Motor neuron (in vitro differentiated cells): ENCODE measurements at places on chromosomes 1 and 21.
A peak's percentile ranks its signal among the peaks of the same experiment; 100 is the strongest.

- ATAC-seq: peak; percentile 63
Observed at GRCh38 chr1:12067900-12068821, 5.1 kb downstream of the TNFRSF8 start.

DNA sequence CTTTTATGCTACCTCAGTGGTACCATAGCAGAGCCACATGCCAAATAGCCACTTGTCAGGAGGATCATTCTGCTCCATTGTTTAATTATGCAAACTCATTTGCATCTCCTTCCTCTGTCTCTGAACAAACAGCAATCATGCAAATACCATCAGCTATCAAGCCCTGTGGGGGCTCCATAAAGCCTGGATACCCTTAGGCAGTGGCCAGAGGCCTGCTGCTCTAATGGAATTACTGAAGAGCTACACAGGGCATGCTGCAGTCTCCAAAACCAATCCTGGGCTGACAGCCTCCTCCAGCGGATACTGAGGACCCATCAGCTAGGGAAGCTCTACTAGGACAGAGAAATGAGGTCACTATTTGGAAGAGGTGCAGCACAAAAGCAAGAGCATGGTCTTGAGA lies 376.3 kb downstream of the KCNH1 start:
- no peak for ATAC-seq

- ATAC-seq: no peak
Observed at GRCh38 chr1:204302769-204303168, 57.0 kb downstream of the PLEKHA6 start.

DNA sequence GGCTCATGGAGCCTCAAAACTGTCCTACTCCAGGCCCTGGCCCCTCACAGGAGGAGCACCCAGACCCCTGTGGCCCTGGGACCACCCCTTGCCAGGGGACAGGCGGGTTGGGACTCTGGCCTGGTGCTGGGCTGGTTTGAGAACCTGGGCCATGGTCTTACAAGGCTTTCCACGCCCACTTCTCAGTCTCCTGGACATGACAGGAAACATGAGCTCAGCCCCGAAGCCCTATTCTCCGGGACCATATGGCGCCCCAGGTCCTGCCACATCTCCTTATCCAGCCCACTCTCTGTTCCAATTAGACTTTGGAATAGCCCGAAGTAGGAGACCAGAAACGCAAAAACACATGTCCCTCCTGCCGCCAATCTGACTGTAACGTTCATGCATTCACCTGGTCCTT lies 47.9 kb downstream of the KCNAB2 start:
- ATAC-seq: no peak

- ATAC-seq: no peak
Observed at GRCh38 chr1:247293047-247293446, 37.2 kb downstream of the VN1R5 start.

DNA sequence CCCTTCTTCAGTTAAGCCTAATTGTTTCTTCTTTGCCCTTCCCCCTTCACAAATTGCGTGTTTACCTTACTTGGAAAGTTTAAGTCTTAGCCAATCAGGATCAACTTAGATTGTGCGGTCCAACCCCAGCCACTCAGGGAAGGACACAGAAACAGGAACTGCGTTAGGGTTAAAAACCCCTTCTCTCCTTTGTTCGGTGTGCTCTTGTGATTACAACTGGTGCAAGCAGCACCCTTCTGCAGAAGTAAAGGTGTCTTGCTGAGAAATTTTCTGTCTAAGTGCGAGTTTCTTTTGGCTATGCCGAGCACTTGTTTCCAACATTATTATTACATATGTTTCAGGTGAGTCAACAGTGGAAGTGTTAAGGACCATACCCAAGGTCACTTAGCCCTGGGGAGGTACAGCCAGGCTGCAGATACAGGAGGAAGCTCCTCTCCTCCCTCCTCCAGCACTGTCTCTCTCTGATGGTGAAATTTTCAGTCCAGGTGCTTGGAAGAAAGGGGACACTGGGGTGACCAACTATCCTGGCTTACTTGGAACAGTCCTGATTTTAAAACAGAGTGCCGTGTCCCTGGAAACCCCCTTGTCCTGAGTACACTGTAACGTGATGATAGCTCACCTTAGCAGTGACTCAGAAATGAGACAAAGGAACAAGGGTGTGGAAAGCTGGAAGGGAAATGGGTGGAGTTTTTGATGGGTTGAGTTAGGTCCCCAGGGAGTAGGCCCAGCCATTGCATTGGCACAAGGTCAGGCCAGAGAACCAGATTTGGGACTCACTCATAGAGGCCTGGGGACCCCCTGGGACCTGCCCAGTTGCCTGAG lies 68.7 kb upstream of the KLHDC7A start:
- ATAC-seq: no peak

DNA sequence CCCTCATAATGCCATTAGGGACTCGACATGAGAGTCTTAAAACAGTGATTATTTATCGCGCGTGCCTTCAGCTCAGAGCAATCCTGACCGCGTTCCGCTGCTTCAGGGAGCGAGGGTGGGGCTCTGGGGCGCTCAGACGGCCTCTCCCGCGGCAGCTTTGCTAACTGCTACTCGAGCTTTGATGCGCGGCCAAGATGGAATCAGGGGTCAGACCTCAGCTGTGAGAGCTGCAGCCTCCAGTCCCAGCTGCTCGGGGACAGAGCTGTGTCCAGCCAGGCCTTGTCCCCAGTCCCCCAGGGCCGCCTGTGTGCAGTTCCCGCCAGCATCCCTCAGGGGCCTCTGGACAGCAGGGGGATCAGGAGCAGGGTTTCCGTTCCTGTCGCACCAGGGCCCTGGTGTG lies 104.6 kb upstream of the TTC34 start:
- ATAC-seq: no peak

GRCh38 chr1:2468041-2468472 lies 8.0 kb upstream of the PLCH2 start:
- peak; percentile 64 for ATAC-seq

GRCh38 chr1:84374991-84375696 lies 23.1 kb upstream of the DNASE2B start:
- ATAC-seq: no peak

DNA sequence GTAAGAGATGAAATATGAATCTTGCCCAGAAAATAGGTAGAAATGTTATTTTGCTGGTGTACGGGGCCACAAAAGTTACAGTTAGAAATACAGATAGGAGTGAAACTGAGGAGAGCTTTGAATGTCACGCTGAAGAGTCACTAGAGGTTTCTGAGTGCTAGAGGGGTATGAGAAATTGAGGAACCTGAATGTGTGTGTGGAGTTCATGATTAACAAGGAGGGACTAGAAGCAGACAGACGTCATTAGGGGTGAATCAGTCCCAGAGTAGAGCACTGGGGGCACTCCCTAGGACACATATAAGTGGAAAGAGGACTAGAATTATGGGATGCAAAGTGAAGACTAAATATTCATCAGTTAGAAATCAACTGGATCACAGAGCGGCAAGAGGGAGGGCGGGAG lies 188.9 kb upstream of the MAP1LC3C start:
- no peak for ATAC-seq

GRCh38 chr1:218537122-218537913 lies 192.2 kb downstream of the TGFB2 start:
- ATAC-seq: peak; percentile 94

DNA sequence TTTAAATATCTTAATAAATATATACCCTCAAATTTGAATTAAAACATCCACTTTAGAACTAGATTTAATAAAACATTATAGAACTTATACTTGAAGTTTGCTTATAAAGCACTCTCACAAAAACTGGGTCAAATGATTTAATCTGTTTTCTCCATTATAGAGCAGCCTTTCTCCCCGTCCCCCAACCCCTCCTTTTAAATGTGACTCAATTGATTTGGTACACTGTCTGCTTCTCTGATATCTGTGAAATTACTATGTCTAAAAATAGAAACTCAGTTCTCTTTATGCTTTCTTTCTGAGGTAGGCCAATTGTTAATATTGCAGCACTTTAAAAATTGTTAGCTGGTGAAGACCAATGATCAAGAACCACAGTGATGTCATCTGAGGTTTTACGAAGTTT lies 6.9 kb upstream of the ZBTB21 start:
- ATAC-seq: no peak

- no peak for ATAC-seq
Observed at GRCh38 chr21:41090981-41091380, 77.0 kb upstream of the BACE2 start.

DNA sequence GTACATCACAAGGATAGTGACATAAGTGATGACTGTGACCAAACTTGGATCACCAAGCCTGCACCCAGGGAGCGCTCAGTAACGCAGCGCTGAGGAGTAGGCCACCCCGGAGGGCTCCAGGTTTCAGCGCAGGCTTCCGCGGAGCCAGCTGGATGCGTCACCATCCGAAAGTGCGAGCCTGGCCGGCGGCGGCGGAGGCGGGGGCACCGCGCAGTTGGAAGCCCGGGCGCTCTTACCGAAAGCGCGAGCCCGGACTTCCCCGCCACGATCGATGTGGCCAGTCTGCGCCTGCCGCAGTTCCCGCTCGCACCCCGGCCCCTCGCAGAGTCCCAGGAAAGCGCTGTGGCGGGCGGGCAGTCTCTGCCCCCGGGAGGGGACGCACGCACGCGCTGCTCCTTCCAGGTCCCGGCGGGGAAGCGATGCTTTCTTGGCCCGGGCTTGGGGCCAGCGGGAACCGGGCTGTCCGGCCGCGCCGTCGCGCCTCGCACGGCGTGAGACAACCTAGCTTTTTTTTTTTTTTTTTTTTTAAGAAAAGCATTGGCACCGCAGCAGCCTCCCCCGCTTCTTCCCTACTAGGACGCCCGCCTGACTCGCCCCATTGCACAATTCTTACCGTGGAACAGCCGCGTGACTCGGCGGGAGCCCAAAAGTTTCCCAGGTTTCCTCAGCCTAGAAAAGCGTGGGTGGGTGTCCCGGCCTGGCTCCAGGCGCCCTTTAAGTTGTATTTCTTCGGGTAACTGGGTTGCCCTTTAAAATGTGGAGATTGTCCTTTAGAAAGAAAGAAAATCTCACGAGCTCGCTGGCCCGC lies 36.4 kb upstream of the JAK1 start:
- ATAC-seq: peak; percentile 79

DNA sequence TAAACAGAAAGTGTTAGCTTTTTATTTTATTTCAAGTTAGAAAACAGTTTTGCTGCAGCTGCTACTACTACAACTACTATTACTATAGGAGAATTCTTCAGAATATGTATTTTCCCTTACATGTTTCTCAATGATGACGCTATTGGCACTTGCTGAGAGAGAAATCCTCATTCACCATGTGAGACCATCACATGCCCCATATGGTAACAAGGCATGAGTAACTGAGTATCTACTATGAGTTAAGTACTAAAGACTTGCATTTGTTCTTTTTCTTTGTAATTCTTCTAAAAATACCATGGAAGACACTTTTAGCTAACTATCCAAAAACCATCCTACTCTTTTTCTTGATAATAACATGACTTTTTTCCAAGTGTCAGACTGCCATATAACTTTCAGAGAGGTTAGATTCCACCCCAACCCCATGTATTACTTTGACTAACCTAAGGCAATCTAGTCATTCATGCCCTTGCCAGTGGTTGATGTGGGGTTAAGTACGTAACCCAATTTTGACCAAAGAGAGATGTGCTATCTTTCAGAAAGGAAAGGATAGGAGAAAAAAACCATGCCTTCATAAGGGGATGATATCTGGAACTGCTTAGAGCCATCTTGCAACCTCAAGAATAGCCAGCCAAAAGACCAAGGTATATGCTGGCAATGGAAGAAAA lies 42.9 kb downstream of the COP1 start:
- ATAC-seq: no peak

- ATAC-seq: no peak
Observed at GRCh38 chr1:45974541-45975269, 157.7 kb downstream of the PIK3R3 start.

DNA sequence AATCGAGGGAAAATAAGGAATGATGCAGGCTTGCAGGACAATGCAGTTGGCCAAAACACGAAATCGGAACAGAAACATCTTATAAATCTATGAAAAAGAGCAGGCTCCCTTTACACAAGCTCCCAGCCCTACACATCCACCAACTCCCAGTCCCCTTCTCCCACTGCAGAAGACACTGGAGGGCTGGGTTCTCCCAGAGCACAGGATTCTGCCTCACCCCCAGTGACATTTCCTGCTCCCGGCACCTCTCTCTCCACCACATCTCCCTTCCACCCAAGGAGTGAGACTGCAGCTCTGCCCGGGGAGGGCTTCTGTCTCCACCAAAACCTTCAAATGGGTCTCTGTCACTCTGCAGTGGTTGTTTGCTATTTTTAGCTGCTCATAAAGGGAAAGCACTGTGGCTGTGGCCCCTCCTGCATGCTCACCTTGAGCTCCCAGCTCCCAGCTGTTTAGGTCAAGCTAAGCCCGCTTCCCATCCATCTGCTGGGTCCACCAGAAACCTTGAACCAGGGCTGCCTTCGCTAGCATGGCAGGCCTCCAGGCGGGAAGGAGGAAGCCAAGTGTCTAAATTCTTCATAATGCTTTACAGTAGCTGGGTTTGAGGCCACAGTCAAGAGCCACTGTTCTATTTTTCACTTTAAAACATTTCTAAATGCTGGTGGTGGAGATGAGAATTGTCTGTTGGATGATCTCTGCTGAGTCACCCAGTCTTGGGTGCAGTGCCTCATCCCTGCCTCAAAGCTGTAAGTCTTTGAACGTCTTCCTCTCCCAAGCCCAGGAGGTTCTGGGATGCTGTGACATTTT lies 3.3 kb upstream of the C2CD2 start:
- no peak for ATAC-seq

- no peak for ATAC-seq
Observed at GRCh38 chr1:11828511-11828910, 19.1 kb downstream of the NPPA start.

DNA sequence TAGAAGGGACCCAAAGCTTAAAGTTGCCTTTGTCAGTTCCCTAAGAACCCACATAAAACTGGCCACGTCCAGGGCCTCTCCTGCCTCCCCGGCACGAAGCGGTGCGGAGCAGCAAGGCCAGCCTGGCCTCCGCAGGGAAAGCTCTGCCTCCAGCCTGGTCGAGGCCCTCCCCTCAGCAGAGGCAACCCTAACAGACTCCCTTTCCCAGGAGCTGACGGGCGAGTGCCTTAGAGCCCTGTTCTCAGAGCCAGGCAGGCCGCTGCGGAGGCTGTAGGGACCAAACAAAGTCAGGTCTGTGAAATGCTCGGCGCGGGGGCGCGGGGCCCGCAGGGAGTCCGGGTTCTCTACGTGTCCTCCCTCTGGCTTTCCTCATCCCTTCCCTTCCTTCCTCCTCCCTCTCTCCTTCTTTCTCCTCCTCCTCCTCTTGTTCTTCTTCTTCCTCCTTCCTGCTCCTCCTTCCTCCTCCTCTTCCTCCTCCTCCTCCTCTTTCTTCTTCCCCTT lies 40.7 kb downstream of the RIPK4 start:
- peak; percentile 36 for ATAC-seq

GRCh38 chr1:53343831-53344668 lies 16.2 kb upstream of the LRP8 start:
- no peak for ATAC-seq
